ENCODE measurements at places on chromosomes 7 and 10.

- DNase-seq = no peak
Observed at GRCh38 chr10:126016156-126016805, 119.9 kb downstream of the FANK1 start.

- DNase-seq = no peak
Observed at GRCh38 chr7:75889826-75890225, 11.0 kb downstream of the RHBDD2 start.

- no peak for DNase-seq
Observed at GRCh38 chr7:30805931-30806330, 34.7 kb downstream of the MINDY4 start.

DNA sequence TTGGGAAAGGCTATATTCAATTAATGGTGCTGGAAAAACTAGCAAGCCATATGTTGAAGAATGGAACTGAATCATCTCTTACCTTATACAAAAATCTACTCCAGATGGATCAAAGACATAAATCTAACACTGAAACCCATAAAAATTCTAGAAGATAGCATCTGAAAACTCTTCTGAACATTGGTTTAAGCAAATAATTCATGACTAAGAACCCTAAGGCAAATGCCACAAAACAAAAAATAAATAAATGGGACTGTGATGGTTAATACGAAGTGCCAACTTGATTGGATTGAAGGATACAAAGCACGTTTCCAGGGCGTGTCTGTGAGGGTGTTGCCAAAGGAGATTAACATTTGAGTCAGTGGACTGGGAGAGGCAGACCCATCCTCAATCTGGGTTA lies 1130.0 kb downstream of the DNAJB9 start:
- DNase-seq = no peak

DNA sequence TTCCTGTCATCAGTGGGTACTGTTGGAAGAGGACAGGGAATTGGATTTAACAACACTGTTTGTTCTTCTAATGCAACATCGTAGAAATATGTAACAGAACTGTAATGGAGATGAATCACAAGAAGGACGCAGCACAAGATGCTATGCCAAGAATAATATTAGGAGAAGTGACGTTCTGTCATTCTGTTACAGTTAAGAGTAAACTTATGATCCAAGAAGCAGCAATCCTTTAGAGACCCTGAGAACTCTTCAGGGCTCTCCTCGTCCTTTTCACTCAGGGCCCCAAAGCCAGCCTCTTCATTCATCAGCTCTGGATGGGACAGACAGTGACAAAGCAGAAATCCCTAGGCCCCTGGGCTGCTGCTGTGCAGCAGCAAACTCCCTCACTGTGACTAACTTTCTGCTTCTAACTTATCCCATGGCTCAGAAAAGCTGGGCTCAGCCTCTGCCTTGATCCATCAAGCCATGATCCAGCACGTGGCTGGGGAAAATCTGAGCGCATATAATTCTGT lies 8.7 kb upstream of the IL6 start:
- DNase-seq = no peak

DNA sequence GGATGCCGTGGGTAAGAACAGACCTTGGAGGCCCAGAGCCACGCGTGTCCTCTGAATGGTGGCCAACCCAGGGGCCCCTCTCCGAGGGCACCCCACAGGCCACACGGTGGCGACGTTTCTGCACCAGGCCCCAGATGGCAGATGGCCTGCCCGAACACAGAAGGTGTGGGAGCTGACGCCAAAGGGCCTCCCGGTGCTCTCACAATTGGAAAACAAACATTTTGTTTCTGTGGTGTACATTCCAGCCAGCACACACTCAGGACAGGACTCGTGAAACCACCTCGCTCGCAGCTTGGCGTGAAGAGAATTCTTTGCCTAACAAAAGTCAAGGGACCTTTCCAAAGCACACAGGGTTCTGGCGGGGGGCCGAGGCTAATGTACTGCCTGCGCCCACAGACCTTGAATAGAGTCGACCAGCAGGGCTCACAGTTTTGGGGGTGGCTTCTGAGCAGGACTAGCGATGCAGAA lies 112.1 kb downstream of the FAM53B start:
- no peak for DNase-seq

DNA sequence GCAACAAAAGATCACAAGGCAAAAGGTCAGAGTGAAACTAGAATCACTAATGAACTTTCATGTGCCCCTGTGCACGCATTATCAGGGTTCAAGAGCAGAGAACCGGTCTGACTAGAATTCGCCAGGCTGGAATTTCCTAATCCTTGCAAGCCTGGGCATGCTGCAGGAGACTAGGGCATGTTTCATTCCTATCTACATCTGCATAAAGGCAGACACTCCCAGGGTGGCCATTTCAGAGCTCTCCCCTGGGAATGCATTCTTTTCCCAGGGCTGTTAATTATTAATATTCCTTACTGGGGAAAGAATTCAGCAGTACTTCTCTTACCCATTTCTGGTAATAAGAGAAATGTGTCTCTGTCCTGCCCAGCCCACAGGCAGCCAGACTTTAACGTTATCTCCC lies 90.5 kb downstream of the CDC14C start:
- no peak for DNase-seq

DNA sequence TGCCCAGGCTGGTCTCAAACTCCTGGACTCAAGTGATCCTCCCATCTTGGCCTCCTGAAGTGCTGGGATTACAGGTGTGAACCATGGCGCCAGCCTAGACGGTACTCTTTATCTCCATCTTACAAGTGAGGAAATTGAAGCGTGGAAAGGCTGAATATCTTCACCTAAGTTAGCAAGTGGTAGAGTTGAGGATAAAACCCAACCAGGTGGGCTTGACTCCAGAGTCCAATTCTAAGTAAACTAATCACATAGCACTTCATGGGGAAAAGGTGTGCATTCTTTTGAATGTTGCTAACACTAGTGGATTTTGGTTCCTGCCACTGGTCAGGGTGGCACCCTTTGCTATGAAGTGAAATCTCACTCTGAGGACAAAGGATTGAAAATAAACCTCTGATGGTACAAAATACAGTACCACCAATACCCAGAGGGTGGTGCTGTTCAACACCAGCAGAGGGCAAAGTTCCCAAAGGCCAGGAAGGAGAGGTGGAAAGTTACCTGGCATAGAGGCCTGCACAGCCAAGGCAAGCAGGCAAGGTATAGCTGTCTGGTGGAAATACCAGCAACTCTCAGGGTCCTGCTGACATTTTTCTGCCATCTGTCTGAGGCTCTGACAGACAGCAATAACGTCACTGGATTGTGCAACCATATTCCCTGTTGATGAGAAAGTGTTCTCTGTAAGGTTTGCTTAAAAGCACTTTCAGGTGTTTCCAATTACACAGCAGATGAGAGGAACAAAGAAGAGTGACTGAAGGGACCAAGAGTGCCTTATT lies 17.6 kb downstream of the ZDHHC16 start:
- peak; percentile 23 for DNase-seq

GRCh38 chr7:55148571-55148970 lies 129.8 kb downstream of the EGFR start:
- no peak for DNase-seq

DNA sequence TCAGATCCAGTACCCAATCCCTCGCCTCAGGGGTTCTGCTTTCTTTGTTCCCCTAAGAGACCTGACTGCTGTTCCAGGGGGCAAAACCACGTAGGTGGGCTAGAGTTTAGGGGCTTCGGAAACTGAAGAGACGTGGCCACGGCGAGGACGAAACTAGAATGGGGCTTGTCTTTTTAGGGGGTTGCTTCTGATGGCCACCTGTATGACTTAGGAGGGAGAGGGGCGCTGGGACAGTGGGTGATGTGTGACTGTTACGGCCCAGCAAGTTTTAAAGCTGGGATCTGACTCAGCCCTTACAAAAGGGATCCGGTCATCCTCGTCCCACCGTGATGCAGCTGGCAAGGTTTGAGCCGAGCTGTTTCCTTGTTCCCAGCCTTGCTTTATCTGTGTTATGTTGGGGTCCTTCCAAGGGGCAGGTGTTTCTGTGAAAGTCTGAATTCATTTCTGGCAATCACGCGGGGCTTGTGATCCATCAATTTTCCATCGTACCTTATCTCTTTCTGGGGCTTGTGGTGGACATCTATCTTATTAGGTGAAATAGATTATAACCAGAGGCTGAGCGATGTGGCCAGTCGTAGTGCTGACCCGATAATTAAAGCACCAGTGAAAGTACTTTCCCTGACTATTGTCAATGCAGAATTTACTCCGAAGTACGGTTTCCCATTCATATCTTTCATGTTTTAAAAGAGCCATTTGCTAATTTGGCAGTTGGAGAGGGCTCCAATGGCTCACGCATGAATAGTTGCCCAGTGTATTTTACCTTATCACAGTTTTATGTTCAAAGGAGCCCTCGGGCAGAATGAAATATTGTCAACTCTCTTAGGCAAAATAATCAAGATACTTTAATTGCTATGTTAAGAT lies 830 bp downstream of the MET start:
- DNase-seq = no peak
